ENCODE measurements at places on chromosomes 11 and 22.

- DNase-seq: no peak
Observed at GRCh38 chr22:44580176-44581095, 82.4 kb upstream of the RTL6 start.

GRCh38 chr11:45877221-45877620, 8.2 kb upstream of the MAPK8IP1 start:
- no peak for DNase-seq

DNA sequence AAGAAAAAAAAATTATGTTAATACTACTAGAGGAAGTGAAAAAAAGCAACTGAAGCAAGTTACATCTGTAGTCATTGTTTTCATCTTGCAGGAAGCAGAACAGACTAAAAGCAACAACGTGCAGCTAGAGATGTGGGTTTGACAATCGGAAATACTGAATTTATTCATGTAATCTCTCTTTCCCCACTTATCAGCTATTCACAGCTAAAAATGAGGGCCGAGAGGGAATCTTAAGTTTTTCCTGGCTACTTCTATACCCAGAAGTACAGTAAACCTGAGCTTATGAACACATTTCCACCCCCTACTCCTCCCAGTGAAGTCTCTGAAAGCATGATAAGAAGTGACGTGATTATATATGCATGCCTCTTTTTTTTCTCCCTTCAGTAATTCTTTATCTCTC, 116.5 kb downstream of the SPON1 start:
- peak; percentile 9 for DNase-seq

GRCh38 chr11:75503531-75504099, 22.1 kb downstream of the GDPD5 start:
- no peak for DNase-seq

DNA sequence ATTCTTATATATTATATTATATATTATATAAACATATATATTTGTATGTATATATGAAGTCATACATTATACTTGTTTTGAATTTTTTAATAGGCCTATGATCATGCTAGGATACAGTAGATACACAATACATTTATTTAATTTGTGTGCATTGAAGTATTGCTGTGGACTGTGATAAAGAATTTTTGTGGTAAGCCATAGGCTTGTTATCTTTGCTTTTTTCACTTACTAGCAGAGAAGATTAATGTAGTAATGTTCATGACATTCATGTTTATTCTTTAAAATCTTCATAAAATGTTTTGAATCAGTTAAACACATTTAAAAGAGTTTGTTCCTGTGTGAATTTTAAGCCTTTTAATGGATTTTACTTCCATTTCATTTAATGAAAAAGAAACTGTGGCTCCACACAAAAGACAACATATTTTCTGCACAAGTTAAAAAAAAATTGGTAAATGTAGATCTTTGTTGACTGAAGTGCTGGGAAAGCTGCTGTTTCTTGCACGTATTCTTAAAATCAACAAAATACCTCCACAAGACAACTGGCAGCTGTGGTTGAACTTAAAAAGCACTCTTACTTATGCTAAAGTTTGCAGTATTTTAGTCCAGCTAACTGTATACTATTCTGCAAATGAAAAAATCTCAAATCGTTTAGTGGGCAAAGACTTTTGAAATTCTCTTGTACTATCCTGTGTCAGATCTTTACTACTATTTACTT, 156.2 kb downstream of the TMEM135 start:
- DNase-seq: no peak

DNA sequence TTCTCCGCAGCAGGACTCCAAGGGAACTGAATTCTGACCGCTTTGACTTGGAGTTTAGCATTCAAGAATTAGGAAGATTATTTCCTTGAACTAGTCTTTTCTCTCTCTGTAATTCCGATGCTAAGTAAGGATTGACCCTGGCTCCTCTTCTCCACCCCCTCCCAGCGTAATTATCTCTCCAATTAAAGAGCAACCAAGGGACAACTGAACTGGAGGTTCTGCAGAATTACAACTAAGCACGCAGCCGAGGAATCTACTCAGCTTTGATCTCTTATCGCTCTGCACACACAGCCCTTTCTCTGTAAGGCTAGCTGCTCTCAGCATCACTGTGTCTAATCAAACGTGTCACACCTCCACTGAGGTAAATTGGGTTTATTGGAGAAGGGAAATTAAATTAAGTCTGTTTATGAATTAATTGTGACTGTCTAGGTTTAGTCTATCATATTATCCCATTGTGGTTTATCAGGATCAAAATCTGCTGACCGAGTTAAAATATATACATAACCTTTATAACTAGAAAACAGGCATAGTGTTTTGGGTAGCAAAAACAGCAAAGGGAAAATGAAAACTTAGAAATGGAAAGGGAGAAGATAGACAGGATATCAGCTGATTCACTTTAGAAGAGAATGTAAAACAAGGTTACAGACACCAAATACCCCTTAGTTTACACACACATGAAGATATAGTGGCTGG, 241.3 kb upstream of the LARGE1 start:
- no peak for DNase-seq

Measured in hematopoietic multipotent progenitor cell (in vitro differentiated cells).